ENCODE measurements at places on chromosomes 11 and 22.

DNA sequence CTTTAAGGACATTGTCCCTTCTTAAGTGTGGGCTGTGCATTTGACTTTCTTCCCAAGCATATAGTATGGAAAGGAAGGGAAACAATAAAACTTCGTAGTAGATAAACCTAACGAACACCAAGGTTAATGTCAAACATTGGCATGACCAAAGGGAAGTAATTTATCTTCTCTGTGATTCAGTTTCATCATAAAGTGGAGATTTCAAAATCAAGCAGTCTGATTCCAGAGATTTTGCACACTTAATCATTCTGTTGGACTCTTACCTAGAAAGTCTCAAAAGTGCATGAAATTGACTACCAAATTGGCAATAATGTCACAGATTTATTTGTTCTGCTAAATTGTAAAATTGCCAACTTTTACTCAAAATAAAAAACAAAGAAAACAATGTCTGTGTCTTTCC, 559.7 kb downstream of the JRKL start:
- peak; percentile 5 for DNase-seq

GRCh38 chr11:124801636-124802312, 1.6 kb upstream of the MSANTD2 start:
- DNase-seq = no peak

DNA sequence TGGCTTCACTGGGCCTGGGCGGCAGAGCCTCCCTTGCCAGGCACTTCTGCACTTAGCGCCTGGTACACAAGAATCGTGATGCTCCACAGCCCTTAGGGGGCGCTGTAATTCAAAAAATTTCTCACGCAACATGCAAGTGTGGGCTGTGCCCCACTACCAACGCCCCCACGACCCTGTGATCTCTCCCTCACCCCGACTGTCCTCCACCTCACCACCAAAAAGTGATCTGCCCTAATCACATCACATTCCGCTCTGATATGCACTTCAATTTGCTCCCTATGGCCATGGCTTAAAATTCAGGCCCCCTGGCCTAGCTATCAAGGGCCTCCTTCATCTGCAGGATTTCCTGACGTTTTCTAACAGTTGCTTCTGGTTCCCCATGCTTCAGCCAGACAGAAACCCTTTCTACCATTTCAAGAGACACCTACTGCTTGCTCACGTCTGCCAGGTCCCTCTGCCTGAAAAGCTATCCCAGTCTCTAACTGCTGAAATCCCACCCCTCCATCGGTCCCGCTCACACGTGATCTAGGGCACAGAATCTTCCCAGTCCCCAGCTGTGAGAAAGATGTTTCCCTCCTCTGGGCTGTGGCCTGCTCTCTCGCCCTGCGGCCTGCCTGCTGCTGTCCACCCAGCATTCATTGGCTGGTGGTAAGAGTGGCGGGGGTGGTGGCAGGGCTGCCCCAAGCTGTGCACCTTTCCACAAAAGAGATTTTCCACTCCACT, 27.9 kb upstream of the LRRC32 start:
- no peak for DNase-seq

- DNase-seq = no peak
Observed at GRCh38 chr11:96191752-96192151, 151.2 kb downstream of the MAML2 start.

- no peak for DNase-seq
Observed at GRCh38 chr11:123072332-123072761, 10.4 kb upstream of the HSPA8 start.

- no peak for DNase-seq
Observed at GRCh38 chr11:117671370-117671769, 125.6 kb downstream of the DSCAML1 start.

GRCh38 chr11:116118138-116118470, 613.9 kb upstream of the CADM1 start:
- DNase-seq = no peak

DNA sequence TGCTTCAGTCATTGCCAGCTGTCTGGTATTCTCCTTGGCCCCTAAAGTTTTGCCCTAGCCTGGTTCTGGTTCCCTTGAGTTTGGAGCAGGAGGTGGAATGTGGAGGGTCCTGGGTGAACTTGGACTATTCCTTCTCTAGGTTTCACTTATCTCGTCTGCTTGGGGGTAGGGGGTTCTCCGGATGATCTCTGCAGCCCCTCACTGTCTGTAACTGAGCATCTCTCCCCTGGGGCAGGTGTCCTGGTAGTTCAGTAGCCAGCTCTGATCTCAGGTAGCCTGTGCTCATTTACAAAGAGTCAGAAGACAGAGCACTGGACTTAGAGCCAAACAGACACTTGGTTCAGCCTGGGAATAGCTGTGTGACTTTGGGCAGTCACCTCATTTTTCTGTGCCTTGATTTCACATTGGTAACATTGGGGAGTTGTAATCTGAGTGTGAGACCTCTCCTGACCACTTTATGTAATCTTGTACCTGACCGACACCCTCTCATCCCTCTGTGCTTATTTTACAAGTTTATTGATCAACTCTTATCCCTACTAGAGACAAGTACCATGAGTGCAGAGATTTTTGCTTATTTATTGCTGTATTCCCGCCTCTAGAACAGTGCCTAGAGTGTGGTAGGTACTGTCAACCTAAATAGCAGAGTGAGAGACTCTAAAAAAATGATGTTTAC, 804 bp downstream of the CCDC134 start:
- no peak for DNase-seq

DNA sequence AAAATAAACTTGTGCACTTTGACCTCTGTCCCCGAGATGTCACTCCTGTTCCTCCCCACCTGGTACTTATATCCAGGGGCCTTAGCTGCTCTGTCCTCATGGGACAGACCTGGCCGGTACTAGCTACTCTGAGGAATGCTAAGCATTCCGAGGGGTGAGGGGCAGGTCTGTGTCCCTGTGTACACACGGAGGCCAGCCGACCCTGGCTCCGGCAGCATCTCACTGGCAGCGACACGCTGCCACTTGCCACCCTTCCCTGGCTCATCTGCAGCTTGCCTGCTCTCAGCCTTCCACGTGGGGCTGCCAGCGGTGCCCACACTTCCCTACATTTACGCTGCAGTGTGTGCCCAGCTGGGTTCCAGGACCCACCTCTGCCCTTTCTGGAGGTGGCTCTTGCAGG, 21.6 kb upstream of the TEF start:
- no peak for DNase-seq

GRCh38 chr11:88415495-88415894, 78.0 kb upstream of the CTSC start:
- no peak for DNase-seq

DNA sequence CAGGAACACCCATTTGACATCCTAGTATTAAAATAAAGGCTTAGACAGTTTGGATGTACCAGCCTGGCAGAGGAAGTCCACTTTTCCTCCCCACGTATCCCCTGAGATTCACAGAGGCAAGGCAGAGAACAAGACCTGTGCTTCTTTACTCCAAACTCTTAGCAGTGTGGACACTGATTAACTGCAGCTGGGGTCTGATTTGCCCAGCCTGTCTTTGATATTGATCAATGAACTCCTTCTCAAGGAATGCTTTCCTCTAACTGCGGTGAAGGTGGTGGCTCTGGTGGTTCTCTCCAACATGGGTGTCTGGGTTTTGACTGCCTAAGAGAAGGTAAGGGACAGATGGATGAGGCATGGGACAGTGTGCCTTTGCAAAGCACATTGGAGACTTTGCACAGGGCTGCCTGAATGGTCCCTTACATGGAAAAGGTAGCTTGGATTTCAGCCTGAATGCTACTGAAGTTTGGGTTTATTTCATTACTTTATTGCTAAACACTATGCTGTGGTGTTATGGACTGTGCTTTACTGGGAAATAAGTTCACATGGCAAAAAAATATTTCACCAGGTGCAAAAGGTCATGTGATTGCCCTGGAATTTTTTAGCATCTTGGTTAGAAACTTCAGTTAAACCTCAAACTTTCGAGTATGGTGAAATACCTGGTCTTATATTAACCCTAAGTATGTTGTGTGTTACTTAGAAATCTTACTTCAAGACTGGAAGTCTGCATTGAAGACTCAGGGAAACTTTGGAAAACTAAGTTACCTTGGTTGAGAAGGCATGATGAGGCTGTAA, 1.8 kb downstream of the GAS2 start:
- no peak for DNase-seq

DNA sequence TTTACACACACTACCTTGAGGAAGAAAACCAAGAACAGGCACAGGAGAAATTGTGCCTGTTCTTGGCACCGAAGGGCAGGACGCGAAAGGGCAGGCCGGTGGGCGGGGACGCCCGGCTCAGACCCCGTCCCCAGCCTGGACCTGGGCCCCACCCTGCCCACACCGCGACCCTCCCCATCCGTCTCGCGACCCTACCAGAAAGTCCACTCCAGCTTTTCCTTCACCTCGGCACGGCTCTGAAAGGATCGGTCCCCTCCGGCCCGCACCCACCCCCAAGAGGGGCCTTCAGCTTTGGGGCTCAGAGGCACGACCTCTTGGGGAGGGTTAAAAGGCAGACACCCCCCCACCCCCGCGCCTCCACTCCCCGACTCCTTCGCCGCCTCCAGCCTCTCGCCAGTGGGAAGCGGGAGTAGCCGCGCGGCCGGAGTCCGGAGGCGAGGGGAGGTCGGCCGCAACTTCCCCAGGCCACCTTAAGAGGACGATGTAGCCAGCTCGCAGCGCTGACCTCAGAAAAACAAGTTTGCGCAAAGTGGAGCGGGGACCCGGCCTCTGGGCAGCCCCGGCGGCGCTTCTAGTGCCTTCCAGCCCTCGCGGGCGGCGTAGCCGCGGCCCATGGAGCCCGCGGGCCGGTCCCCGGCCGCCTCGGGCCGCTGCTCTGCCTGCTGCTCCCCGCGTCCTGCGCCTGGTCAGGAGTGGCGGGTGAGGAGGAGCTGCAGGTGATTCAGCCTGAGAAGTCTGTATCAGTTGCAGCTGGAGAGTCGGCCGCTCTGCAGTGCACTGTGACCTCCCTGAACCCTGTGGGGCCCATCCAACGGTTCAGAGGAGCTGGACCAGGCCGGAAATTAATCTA, 4.4 kb downstream of the SEC14L6 start:
- DNase-seq = no peak

DNA sequence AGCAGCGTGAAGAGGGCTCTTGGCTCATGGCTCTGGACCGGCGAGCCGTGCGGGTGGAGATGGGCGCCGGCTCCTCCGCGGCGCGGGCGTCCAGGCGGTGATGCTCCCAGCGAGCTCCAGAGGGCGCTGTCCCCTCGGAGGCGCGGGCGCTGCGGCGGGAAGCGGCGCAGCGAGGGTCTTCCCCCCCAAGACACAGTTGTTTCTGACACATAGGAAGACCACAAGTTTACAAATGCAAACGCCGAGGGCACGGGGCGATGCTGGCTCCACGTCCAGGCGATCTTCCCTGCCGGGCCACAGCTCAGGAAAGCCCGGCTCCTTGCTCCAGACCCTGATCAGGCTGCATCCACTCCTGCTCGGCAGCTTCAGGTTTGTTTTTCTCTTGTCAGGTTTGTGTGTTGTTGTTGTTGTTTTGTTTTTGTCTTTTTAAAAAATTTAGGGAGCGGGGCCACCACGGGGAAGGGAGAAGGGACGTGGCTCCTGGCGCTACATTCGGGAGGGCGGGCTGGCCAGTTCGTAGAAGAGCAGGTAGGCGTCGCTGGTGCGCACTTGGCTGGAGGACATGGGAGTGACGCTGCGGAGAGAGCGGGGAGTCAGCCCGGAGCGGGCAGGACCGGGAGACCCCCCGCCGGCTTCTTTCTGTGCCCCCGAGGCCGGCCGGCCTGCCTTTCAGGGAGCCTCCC, 10.0 kb upstream of the MFRP start:
- DNase-seq = peak; percentile 82

DNA sequence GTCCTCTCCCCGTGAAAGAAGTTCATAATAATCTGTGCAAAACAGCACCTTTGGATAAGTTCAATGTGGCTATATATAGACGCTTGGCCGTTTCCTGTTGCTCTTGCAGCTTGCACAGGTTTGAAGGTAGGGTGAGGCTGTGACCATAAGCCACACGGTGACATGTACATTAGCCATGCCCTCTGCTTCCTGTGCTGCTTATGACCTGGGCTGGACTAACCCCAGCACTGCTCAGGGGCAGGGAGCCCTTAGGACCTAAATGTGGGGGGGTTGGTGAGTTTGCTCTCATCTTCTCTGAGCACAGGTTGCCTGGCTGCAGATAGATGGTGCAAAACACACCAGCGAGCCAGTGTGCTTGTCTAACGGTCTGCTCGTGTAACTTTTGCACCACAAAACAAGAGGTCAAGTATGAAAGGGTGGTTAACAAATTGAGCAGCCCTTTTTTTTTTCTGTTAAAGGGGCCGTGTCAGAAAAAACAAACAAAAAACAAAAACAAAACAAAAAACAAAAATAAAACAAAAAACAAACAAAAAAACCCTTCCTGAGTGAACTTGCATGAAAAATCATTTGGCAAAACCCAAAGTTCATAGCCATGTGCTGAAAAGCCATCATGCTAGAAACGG, 37.3 kb downstream of the FLI1 start:
- DNase-seq = no peak

- DNase-seq = no peak
Observed at GRCh38 chr11:14538926-14539554, 18.9 kb upstream of the PSMA1 start.

- no peak for DNase-seq
Observed at GRCh38 chr22:26023104-26023775, 146.0 kb upstream of the SEZ6L start.

- DNase-seq = no peak
Observed at GRCh38 chr11:67117672-67118180, 1.3 kb upstream of the KDM2A start.

DNA sequence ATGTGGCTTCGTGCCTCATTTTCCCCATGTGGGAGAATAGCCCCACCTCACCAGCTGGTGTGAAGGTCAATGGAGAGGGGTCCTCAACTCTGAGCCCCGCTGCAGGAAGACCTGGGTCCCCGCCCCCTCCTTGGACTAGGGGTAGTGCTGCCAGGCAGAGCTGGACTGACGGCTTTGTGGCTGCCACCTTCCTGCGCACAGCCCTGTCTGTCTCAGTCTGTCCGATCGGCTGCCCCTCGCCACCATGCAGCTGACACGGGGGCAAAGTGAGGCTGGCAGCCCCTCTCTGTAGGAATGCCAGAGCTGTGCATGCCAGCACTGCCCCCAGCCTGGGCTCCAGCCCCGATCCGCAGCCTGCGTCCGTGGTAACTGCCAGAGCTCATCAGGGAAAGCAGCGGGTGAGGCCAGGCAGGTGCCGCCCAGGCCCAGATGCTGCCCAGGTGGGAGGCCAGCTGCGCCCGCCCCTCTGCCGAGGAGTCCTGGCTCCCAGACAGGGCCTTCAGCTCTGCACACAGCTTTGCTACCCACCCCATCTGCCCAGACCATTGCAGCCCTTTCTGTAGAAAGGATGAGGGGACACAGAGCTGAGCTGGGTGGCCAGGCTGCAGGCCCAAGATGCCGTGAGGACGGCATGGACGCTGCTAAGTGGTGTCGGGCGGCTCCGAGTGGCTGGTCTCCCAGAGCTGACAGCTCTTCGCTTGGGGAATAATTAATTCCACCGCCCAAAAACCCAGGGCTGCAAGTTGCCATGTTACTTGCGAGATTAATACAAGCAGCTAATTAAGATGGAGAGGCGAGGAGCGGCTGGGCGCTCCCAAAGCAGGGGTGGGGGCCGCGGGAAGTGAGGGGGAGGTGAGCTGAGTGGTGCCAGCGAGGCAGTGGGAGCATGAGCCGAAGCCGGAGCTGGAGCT, 19.5 kb upstream of the FLRT1 start:
- no peak for DNase-seq

All from renal pelvis (tissue), 12 donors.